Right lung (tissue), 10 donors: ENCODE measurements at places on chromosomes 6 and 20. TPM values are rescaled to one million over a fixed set of nuclear protein-coding genes. Genes with fewer than 3 reads are reported as not detected.

GRCh38 chr6:159461266-159461665 lies 231.8 kb downstream of the SOD2 start:
- DNase-seq = no peak

GRCh38 chr20:8875586-8875985 lies 193.3 kb upstream of the PLCB4 start:
- DNase-seq = no peak

DNA sequence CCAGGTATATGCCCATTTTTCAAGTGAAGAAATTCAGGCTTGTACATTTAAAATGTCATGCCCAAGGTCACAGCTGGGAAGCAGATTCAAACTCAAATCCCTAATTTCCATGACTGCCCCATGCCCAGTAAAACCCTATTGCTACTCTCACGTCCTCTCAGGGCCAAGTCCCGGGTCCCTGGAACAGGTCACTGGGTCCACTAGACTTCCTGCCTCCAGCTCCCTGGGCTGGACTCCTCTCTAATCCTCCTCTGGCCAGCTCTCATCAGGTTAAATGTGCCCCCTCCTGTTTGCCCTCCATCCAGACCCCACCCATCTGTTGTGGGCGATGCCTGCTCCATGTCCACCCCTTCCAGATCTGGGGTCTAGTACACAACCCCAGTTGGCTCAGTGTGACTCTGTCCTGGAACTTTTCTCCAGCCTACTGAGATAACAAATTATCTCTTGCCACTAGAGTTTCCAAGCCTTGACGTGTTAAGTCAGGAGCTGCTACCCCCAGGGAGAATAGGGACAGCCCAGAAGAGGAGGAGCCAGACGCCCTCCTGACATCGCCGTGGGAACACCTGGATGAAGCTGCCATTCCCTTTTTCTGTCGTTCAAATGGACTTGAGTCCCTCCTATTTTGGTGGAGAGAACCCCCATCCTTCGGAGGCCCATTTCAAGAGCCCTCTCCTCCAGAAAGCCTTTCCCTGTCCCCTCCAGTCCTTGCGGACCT lies 3.7 kb upstream of the SPDEF start:
- no peak for DNase-seq

MYB gene
- polyA plus RNA-seq = 5.5 TPM

DNA sequence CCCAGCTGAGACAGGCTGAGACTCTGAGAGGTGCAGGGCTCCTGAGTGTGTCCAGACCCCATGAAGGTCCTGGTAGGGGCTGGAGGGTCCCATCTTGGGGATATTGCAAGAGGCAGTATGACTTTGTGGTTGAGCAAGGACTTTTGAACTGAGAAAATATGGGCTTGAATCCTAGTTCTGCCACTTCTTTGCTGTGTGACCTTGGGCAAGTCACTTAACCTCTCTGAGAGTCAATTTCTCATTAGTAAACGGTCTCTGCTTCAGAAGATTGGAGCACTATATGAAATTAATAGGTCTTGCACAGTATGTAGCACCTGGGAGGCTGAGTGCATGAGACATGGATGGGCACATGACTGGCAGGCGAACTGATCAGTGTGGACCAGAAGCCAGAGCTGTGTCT lies 42.7 kb downstream of the TFEB start:
- no peak for DNase-seq

- no peak for DNase-seq
Measured at GRCh38 chr20:32339116-32339515, 19.0 kb upstream of the ASXL1 start.

- DNase-seq = no peak
Measured at GRCh38 chr20:61052776-61053442, 199.2 kb upstream of the CDH4 start.

HLA-DQA2 gene
- polyA plus RNA-seq = 1.4 TPM
